Amniotic epithelial cell (primary cell): ENCODE measurements at places on chromosomes 1 and 21.

GRCh38 chr1:119026956-119027355 lies 38.8 kb upstream of the TBX15 start:
- DNase-seq: no peak

GRCh38 chr1:206863266-206863665 lies 2.2 kb upstream of the IL20 start:
- DNase-seq: no peak

DNA sequence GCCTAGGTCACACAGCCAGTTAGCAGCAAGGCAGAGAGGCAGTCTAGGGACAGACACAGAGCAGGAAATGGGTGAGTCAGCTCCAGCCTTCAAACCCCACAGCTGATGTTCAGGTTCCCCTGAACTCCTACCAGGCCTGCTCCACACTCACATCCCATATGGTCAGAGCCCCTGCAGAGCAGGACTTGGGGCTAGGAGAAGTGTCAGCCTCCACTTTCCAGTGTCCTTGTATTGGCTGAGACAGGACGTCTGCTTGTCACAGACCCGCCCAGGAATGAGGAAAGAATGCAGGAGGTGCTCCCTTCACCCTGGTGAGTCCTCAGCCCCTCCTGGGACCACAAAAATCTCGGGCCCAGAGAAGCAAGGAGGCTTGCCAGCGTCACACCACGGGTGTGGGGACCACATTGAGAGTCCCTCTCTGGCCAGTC lies 92.5 kb downstream of the LACTBL1 start:
- DNase-seq: peak; percentile 29

- no peak for DNase-seq
Observed at GRCh38 chr1:21289700-21290545, at the start of gene ECE1. ECE1 (minus strand) TSS chr1:21290463; CDS start chr1:21290414, 49 bp downstream.

GRCh38 chr1:191290441-191290840 lies 812.8 kb upstream of the BRINP3 start:
- no peak for DNase-seq

DNA sequence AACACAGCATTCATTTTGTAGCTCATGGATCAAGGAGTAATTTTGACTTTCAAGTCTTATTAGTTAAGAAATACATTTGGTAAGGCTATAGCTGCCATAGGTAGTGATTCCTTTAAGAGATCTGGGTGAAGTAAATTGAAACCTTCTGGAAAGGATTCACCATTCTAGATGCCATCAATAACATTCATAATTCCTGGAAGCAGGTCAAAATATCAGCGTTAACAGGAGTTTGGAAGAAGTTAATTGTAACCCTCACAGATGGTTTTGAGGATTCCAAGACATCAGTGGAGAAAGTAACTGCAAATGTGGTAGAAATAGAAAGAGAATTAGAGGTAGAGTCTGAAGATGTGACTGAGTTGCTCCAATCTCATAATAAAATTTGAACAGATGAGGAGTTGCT lies 216.6 kb downstream of the GREM2 start:
- no peak for DNase-seq

- DNase-seq: no peak
Observed at GRCh38 chr1:224784265-224785039, 145.0 kb upstream of the DNAH14 start.

GRCh38 chr1:233034836-233035235 lies 84.4 kb downstream of the NTPCR start:
- no peak for DNase-seq

DNA sequence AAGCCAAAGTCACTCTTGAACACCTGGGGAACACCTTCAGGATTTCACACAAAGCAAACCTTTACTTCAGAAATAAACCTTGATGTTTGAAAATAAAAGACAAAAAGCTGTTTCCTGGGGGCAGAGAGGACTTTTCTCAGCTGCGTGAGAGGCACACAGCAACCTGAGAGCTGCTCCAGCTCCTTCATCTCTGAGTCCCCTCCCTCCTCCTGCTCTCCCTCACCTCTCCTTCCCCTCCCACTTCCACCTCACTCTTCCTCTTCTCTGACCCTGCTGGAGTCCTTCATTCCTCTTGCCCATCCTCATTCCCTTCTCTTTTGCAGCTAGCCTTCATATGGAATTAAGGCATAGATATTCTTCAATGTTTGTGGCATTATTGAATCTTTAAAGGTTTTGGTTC lies 208.4 kb downstream of the OMA1 start:
- no peak for DNase-seq

- no peak for DNase-seq
Observed at GRCh38 chr1:153324912-153325311, 12.2 kb upstream of the PGLYRP3 start.

GRCh38 chr1:204600968-204601367 lies 84.6 kb downstream of the LRRN2 start:
- DNase-seq: no peak

DNA sequence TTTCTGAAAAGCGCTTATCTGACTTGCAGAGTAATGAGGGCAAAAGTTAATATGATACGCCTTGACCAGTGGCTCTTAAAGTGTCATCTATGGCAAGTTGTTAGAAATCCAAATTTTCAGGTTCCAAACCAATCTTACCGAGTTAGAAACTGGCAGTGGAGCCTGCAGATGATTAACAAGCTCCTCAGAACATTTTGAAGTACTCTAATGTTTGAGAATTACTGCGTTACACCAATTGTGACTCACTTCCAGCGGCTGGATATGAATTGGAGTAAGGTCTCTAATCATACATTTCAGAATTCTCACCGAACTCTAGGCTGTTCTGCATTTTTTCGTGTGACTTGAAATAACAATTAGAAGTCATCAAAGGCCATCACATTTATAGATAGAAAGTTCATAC lies 73.5 kb upstream of the TMPRSS15 start:
- no peak for DNase-seq

DNA sequence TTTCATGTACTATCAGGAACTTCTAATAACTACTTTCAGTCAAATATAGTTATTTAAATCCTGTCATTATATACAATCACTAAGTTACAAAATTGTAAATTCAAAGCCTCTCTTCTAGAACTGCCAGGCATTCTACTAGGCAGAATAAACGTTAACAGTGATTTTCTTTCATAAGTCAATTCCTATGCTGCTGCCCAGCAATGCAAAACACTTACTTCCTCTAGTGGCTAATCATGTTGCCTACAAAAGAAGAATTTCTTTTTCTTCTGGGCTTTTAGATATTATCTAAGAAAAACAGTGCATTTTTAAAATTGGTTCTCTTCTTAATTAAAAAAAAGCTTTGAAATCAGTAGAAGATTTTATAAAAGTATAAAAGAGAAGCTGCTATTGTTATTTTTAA lies 509.8 kb upstream of the ADAMTS5 start:
- peak; percentile 64 for DNase-seq
